GM23248 (cell line): ENCODE measurements at places on chromosomes 7 and 10.

DNA sequence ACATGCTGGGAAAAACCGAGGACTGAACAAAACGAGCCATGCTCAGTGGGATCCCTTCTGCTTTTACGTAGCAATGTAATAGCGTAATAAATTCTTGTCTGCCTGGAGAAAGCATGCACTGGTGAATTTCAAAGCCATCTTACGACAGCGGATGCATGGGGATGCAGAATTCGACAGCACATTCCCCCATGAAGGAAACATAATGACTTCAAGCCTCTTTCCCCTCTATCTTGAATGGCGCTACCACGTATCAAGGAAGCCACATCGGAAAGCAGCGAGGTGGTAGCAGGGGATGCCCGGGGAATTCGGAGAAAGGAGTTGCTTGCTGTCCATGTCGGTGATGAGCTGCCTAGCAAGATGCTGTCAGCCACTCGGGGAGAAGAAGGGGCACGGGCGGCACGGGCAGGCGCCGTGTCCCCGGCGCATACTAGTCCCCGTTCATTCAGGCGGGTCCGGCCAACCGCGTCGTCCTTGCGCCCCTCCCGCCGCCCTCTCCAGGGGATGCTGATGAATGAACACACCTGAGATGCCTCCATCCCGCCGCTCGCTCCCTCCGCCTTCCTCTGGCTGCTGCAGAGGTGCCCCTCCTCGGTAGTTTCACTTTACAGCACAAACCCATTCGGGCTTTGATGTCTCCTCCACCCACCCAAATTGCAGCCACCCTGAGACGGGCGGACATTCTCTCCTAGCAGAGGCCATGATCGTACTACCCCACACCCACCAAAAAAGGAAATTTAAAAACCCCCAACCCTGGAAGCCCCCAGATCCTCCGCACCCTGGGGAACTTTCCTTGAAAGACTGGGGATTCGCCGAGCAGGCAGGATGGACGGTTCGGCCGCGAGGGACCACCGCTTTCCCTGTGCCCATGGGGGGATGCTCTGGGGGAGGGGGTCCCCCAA, 644 bp downstream of the SORBS1 start:
- peak; percentile 57 for DNase-seq

GRCh38 chr7:82566752-82567151, 123.2 kb upstream of the CACNA2D1 start:
- no peak for DNase-seq

DNA sequence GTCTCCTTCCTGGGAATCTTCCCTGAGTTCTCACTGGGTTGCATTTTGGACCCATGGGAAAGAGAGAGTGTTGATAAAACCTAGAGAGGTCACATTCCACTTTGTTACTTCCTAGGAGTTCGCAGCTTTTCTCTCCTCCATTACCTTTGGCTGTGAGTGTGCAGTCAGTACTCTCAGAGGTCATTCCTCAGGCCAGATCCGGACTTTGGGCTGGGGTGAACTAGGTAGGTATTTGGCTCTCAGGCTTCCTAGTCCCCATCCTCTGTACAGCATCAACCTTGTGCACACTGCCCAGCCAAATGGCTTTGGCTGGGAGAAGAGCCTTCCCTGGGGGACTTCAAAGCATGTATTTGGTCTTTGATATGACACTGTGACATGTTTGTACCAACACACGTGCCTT, 508.1 kb downstream of the LRMDA start:
- no peak for DNase-seq

DNA sequence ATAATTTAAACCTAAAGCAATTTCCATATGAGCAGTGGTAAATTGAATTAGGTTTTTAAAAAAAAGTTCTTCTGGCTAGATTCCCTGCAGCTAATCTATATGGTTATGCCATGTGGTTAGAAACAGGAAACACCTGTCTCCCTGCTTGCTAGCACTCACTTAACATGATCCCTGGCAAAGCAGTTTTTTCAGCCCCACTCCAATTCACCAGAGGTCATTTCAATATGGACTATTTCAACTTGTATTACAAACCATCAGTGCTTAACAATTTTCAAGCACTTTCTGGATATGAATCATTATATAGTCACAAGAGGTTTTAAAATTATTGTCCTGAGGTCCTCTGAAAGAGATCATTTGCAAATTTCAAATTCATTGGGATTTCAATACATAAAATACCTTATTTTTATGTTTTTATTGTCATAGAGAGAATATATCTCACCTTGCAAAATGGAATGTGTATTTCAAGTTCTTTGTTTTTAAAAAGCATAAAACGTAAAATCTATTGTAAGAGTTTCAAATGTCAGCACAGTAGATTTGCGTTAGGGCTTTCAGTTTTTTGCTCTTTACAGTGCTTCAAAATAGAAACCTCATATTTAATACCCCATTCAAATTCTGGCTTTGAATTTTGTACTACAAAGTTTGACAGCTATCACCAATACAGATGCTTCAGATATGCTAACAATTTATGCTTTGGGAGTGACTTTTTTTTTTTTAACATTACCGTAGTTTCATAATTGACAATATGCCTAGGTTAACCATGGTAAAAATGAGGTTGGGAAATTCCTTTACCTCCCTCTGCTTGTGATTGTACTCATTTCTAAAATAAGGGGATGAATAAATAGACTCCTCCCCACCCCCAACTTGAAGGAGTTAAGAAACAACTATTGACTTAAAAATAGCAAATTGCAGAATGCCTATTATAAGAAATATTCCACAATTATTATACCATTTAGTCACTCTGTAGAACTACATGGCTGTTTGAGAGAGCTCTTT, 117.5 kb upstream of the HGF start:
- no peak for DNase-seq

GRCh38 chr10:33643042-33643441, 308.6 kb upstream of the NRP1 start:
- DNase-seq = peak; percentile 85

GRCh38 chr10:119526621-119527592, 15.6 kb downstream of the RGS10 start:
- no peak for DNase-seq

GRCh38 chr10:12360461-12360860, 11.1 kb downstream of the CAMK1D start:
- no peak for DNase-seq

GRCh38 chr7:91603707-91604106, 276.8 kb downstream of the MTERF1 start:
- no peak for DNase-seq

DNA sequence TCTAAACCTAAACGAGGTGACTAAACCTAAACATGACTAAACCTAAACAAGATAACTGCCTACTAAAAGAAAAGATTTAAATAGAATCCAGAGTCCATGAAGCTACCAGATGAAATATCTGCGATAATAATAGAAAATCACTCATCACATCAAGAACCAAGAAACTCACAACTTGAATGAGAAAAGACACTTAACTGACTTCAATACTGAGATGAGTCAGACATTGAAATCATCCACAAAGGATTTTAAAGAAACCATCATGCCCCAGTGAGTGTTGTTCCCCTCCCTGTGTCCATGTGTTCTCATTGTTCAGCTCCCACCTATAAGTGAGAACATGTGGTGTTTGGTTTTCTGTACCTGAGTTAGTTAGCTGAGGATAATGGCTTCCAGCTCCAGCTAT, 416.0 kb downstream of the CALN1 start:
- DNase-seq = no peak
